CD4-positive, alpha-beta T cell treated with Interleukin-12 subunit alpha and Interleukin-12 subunit beta, for 1 hour (primary cell): ENCODE measurements at places on chromosomes 5 and 9.
A peak's percentile ranks its signal among the peaks of the same experiment; 100 is the strongest.

GRCh38 chr5:22473886-22474285 lies 379.3 kb downstream of the CDH12 start:
- no peak for DNase-seq

- no peak for DNase-seq
These were observed 3.5 kb downstream of the TMEM38B start for GRCh38 chr9:105697871-105698270.

DNA sequence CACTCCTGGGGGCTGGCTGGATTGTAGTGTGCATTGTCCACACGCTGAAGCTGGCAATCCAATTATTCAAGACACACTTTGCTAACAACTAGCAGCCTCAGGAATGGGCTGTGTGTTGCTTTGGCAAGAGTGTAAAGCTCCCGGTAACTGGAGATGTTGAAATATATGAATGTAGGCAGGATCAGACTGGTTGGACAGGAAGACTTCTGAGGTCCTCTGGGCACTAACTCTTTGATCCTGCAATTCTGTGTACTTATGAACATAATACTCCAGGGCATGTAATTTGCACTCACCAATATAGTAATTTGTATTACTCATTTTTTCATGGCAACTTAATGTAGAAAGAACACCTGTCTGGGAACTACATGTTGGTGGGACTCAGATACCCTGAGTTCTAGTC lies 106.7 kb upstream of the SLC28A3 start:
- DNase-seq = no peak

DNA sequence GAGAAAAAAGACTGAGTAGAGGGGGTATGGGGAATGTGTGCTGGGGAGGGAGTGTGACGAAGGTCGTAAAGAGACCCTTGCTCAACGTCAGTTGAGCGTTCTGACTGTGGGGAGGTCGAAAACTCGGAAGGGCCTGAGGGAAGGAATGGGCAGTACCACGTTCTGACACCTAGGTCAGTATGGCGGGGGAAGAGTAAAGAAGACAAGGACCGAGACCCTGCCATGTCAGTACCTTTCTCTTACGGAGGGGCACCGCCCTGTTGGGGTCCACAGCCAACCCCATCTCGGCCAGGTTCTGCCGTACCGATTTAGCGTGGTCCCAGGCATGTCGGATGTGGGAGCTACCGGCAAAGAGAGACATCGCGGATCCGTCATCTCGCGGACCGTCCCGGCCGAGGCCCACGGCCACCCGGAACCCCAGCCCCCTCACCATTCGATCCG lies 375 bp downstream of the NOP16 start:
- DNase-seq = peak; percentile 4

- DNase-seq = no peak
These were observed 154.3 kb downstream of the NFIB start for GRCh38 chr9:14159440-14160216.

DNA sequence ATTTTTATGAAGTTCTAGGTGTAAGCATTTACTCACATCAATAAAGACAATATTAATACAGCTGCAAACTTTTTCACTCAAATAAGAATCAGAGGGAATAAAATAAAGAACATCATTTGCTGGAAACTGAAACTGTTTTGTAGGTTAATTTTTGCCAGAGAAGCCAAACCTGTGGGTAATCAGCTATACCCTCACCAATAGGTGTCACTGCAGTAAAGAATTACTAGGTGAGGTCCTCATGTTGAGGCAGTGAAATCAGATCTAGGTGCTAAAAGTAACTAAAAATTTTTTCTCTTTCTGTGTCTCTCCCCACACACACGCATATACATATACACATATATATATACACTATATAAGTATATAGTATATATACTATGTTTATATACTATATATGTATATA lies 1016.3 kb upstream of the SEMA6A start:
- DNase-seq = no peak

DNA sequence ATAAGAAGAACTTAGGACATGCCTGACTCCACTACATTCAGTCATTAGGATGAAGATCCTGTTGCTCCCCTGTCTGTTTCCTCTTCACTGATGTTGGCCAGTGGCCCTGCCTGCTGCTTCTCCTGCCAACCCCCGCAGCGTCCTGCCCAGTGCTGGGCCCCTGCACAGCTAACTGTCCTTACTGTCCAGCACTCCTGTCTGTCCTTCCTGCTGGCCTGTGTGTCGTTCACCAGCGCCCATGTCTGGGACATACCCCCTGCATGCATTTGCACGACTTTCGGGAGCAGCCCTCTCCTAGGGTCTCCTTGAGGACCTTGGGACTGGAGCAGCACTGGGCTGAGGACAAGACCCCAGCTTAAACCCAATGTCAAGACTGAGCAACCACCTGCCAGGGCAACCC lies 547.6 kb downstream of the BNC2 start:
- DNase-seq = no peak

GRCh38 chr5:107607671-107608345 lies 62.9 kb downstream of the EFNA5 start:
- no peak for DNase-seq

DNA sequence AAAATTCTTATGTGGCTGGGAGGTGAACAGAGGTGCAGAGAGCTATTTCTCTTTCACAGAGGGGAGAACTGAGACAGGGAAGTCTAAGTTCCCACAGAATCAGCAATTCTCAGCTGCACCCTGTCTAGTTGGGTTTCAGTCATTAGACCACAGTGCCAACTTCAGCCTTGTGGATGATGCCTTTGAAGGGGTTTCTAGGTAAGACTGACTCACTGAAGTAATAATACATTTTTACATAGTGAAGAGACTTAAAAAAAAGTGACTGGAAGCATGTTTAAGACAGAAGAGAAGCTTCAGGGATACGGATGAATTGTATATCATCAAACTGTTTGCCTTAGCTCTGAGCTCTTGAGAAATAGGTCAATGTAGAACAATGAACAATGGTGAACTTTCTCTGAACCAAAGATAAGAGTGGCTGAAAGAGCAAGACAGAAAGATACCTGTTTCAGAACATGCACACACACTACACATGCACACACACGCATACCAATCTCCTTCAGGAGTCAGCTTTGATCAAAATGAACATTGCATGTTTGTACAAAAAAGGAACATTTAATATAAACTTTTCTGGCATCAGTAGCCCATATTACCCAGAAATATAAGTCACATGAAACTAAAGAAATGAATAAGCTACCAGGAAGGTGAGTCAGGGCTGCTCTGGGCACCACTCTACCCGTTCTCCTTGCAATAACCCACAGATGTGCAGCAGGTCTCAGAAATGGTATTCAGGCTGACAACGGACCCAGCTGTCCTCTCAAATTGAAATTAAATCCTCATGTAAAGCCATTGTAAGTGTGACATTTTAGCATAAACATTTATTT lies 12.6 kb upstream of the FYB1 start:
- DNase-seq = no peak

DNA sequence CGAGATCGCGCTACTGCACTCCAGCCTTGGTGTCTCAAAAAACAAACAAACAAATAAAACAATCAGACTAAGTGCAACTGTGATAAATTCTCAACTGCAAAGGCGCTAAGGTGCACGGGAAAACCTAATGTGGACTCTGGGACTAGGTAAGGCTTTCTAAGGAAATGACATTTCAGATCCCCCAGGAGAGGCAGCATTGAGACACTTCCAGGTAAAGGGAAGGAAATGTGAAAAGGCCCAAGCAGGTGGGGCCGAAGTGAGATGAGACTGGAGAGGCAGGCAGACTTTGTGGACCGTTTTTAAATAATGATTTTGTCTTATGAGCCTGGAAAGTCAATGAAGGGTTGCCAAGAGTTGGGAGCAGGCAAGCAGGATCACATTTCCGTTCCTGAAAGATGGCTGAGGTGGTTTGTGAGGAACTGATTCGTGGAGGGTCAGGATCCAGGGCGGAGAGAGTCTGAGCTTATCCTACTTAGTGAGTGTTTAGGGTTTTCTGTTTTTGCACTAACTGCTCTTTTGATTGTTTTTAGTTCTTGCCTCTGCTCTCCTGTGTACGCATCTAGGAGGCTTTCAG lies 2.0 kb upstream of the APBA1 start:
- no peak for DNase-seq

DNA sequence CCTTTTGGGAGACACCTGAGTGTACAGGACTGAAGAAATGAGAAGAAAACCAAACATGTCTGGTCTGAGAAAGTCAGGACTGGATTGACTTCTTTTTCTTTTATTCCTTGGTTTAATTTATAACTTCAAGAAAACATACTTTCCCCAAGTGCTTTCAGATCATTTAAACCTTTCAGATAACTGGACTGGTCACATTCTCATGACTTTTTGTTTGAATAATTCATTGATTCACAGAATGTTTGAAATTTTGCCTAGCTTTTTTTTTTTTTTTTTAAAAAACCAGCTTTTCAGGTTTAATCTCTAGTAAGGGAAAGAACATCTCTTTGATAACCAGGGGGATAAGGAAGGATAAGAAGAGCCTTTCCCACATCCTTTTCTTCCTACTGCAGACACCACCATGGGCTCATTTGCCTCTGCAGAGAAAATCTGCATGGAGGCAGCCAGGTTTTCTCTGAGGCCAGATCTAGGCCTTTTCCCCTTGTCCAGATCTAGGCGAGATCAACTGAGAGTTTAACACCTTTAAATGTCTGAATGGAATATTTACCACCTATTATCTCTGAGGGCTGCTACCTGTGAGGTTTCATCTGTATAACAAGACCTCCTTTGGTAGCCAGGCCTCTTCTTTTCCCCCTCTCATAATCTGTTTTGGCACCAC lies 45.0 kb upstream of the SLC28A3 start:
- DNase-seq = no peak

DNA sequence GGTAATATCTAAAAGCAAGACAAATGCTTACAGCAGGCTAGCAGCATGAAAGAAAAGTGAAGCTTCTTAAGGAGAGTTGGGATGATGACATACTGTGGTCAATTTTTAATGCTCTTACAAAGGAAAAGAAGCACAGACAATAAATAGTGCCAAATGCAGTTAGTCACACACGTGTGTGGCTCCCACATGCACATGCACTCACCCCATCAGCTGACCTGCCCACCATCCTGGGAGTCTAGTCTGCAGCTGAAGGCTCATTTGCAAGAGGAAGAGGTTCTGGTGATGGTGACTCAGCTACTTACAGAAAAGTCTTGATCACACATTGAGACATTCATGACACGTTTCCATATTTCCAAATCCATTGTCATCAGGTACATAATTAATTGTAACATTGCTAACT lies 129.3 kb downstream of the MRPL36 start:
- DNase-seq = no peak

DNA sequence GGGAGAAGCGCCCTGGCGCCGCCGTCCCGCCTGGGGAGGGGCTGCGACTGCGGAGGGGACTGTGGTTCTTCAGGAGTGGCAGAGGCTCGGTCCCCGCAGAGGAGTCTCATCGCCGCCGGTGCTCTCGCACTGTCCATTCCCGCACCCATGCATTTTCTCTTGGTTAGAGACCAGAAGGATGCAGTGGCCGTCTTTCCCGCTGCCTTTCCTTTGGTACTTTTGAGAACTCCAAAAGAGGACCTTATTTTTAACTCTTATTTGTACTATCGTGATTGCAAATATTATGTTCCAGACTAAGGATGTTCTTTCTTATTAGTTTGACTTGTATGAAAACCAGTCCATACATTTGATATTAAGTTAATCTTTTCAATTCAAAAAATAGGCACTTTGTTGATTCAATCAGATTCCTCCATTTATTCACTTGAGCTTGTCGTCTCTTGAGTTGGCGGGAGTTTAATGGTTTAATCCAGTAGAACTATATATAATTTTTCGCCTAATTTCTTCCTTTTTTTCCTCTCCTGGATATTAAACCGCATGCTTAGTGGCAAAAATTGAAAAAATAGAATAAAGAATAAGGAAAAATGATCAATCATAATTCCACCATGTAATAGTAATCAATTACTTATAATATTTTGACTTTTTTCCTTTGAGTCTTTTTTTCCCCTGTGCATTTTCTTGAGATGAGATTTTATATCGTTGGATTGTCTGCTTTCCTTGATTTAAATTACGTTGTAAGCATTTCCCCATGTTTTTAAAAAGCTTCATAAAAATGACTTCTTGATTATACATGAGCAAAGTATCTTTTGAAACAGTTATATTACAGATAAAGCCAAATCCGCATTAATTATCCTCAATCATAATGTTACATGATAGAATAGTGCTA lies 861 bp downstream of the ZFYVE16 start:
- DNase-seq = peak; percentile 49

DNA sequence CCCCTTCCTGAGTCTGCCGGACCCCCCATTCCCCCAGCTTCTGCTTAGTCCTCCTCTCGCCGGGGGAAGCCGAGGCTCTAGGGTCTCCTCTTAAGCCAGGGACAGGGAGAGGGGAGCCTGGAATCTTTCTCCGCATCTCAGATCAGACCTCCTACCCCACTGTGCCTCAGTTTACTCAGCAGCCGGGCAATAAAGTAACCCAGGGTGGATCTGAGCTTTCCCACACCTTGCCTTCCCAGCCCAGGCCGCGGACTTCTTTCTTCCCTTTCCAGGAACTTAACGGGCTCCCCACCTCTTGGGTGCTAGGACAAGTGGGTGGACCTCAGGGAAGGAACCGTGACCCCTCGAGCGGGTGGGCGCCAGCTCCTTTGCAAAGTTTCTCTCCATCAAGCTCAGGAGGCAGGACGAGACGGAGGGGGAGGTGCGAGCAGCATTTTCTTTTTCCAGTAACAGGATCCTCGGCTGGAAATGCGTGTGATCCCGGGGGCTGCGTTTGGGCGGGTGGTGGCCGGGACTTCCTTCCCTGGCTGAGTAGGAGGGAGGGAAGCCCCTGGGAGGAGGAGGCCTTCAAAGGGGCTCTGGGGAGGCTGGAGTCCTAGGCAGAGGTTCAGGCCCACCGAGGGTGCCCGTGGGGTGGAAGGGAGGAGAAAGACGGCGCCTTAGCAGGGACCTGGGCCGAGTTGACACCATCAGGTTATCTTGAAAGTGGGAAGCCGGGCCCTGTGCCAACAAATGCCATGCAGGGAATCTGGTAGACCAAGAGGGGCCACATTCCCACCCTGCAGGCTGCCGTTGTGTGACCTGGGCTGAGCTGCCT lies 795 bp downstream of the DAB2IP start:
- no peak for DNase-seq

GRCh38 chr5:15601274-15601673 lies 101.3 kb downstream of the FBXL7 start:
- no peak for DNase-seq

GRCh38 chr9:122001491-122002201 lies 91.5 kb downstream of the TTLL11 start:
- no peak for DNase-seq

GRCh38 chr9:130831077-130831476 lies 4.0 kb upstream of the ABL1 start:
- DNase-seq = no peak

DNA sequence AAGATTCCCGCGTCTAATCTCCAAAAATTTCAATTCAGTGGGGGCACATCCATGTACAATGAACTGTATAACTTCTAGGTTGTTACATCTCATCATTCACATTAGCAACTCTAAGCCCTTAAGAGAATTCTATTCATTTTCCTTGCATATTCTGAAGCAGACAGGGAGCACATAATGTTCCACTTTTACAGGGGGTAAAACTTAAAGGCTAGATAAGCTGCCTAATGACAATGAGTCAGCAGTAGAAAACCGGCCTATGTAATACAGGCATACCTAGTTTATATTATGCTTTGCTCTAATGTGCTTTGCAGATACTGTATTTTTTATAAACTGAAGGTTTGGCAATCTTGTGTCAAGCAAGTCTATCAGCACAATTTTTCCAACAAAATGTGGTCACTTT lies 40.4 kb downstream of the PTAR1 start:
- DNase-seq = no peak

GRCh38 chr9:135230817-135231520 lies 143.5 kb downstream of the OLFM1 start:
- no peak for DNase-seq

GRCh38 chr9:94909965-94910730 lies 183.6 kb downstream of the AOPEP start:
- DNase-seq = no peak
